ENCODE measurements at places on chromosomes 7 and 10. TPM values are rescaled to one million over a fixed set of nuclear protein-coding genes. Genes with fewer than 3 reads are reported as not detected.

STEAP4 gene
- 0.02 TPM for total RNA-seq

CASP2 gene
- 19.3 TPM for total RNA-seq

FAM171A1 gene
- 19.8 TPM for total RNA-seq

CYP2E1 gene
- 0.26 TPM for total RNA-seq

GPR26 gene
- not detected for total RNA-seq

IKZF1 gene
- not detected for total RNA-seq

UNC5B gene
- total RNA-seq, result 3.1 TPM

SAMD9L gene
- 0.55 TPM for total RNA-seq

SPDYE8 gene
- total RNA-seq, result not detected

OR2A5 gene
- total RNA-seq, result not detected

AGR2 gene
- 133 TPM for total RNA-seq

PDE6C gene
- not detected for total RNA-seq

NUTM2D gene
- 1.4 TPM for total RNA-seq

TLX1 gene
- total RNA-seq, result not detected

HTR5A gene
- not detected for total RNA-seq

CYP26A1 gene
- 2.7 TPM for total RNA-seq

UTF1 gene
- total RNA-seq, result not detected

TMEM213 gene
- not detected for total RNA-seq

UCMA gene
- total RNA-seq, result not detected

MACROH2A2 gene
- total RNA-seq, result 23.6 TPM

PRSS58 gene
- not detected for total RNA-seq

WNT8B gene
- not detected for total RNA-seq

SUGCT gene
- total RNA-seq, result 0.94 TPM

SLC26A3 gene
- total RNA-seq, result not detected

HMX3 gene
- 0.08 TPM for total RNA-seq

TRUB1 gene
- total RNA-seq, result 14.7 TPM

MYL7 gene
- not detected for total RNA-seq

EBF3 gene
- total RNA-seq, result 0.20 TPM

MUC12 gene
- total RNA-seq, result 20.3 TPM

OR2A42 gene
- not detected for total RNA-seq

STRIP2 gene
- total RNA-seq, result 6.5 TPM

FEZF1 gene
- total RNA-seq, result not detected

TECPR1 gene
- total RNA-seq, result 7.8 TPM

ANLN gene
- 63.6 TPM for total RNA-seq

PLEKHA1 gene
- total RNA-seq, result 16.5 TPM

JCAD gene
- total RNA-seq, result 22.0 TPM

EPO gene
- not detected for total RNA-seq

NANOS1 gene
- 2.9 TPM for total RNA-seq

C7orf57 gene
- total RNA-seq, result 0.32 TPM

Measured in A549 treated with AZD2906 at 1 μM for 4 hours (cell line).